Stimulated activated CD4-positive, alpha-beta T cell treated with anti-CD3 and anti-CD28 coated beads, Interleukin-4, amount 100 ng/mL, for 1 hour (primary cell): ENCODE measurements at places on chromosomes 12 and 14.

DNA sequence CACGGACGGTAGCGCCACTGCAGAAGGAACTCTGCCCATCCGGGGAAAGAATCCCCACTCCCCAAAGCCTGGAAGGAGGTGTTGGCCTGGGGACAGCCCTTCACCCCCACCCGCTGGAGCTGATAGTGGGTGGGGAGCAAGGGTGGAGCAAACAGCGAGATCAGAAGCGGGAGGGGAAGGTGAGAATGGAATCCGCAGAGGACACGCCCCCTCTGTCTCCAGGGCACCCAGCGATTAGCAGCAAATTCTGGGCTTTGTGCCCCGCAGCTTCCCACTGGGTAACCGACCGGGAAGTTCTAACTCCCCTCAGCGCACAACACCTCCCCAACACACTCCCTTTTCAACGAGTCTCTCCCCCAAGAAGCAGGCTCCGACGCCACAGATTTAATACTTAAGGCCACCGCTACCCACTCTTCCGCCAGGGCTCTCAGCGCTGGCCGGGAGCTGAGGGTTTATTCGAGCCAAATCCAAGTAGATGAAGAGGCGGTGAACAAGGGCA is 1.4 kb downstream of the SLC25A29 start:
- no peak for DNase-seq

DNA sequence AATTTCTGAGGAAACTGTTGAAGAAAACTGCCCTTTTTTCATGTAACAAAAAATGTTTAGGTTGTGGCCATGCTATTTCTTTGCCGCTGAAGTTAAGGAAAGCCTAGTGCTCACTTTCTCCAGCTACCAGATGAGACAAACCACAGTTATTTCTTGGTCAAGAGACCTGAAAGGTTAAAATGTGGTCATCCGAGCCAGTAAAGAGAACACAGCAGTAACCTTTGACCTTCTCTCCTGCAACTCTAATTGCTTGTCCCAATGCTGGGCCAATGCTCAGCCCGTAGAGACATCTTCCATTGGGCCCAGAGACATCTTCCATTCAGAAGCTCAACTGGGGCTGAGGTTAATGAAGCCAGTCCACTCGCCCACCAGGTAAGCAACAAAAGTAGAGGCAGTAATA is 109.8 kb upstream of the CPSF6 start:
- DNase-seq, result no peak

- no peak for DNase-seq
These were observed 798 bp downstream of the PDZRN4 start for GRCh38 chr12:41188841-41189394.

- no peak for DNase-seq
These were observed 62.4 kb downstream of the MAP4K5 start for GRCh38 chr14:50469982-50470381.

DNA sequence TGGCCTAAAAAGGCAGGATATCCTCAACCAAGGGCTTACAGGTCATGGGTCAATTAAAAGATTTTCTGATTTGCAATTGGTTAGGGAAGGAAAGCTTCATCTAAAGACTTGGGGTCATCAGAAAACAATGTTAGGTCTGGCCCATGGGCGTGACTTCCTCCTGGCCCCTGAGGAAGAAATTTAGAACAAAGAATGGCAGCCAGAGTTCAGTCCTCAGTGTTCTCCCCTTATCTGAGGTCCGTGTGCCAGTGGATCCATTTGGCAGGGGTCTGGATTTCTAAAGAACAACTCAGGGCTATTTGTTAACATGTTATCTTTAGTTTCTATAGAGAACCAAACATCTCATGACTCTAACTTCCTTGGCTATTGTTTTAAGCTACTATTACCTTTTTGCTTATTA is 27.8 kb upstream of the NFYB start:
- no peak for DNase-seq

GRCh38 chr12:92034083-92034482 is 111.6 kb downstream of the BTG1 start:
- no peak for DNase-seq

GRCh38 chr14:76531085-76531484 is 155.1 kb downstream of the ESRRB start:
- DNase-seq, result no peak

DNA sequence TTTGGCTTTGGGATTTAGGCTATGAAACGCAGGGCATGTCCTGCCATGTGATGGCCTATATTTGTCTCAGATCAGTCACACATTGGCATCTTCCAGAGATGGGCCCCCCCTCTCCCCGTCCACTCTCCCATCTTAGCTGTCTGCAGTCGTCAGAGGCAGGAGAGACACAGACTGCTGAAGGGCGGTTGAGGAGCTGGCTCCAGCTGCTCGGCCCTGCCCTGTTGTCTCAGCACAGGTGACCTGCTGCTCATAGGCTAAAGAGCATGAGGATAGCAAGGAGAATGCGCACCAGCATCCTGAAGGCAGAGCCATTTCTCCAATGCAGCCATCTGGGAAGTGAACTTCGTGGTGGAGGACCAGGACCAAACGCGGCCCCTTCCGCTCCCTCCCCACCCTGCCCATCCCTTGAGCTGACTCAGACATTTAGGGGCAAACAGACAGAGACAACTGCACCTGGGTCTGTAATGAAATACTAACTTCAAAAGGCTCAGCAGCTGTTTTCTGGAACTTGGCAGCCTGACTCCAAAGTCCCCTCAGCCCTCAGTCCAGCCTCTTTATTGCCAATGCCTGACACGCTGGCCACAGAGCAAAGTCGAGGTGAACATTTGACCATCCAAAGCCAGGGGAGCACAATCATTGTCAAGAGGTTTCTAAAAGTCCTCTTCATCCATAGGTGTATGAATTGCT is 22.3 kb downstream of the FZD10 start:
- no peak for DNase-seq

DNA sequence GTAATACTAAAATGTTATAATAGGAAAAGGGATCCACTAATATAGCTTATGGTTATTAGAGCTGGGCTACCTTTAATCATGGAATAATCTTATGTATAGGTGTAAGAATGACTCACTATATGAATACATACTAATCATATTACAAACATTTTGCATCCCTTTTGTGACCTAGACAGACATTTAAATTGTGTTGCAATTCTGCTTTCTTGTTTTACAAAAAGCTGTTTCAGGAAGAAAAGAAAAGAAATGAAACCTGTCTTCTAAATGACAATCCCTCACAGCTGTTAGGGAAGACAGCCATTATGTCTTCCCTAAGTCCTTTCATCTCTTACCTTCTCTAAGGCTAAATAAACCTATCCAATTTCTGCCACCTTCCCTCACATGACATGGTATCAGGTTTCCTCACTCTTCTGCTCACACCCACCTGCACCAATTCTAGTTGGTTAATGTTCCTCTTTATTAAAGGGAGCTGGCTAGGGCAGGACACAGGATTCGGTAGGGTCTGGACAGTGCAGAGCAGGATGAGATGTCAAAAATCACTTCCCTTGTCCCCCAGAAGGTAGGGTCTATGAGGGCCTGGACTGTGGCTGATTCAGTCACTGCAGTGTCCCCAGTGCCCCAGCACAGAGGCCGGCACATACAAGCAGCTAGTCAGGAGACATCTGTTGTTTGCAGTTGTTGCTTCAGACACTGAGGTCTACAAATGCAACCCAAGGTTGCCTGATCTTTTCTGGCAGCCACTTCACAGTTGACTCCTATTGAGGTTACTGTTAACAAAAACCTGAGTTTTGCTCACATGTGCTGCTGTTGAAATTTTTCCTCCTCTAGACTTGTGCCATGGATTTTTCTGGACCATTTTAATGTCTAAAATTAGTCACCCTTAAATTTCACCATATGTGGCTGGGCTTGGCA is 3.7 kb downstream of the DHRS7 start:
- DNase-seq, result no peak

DNA sequence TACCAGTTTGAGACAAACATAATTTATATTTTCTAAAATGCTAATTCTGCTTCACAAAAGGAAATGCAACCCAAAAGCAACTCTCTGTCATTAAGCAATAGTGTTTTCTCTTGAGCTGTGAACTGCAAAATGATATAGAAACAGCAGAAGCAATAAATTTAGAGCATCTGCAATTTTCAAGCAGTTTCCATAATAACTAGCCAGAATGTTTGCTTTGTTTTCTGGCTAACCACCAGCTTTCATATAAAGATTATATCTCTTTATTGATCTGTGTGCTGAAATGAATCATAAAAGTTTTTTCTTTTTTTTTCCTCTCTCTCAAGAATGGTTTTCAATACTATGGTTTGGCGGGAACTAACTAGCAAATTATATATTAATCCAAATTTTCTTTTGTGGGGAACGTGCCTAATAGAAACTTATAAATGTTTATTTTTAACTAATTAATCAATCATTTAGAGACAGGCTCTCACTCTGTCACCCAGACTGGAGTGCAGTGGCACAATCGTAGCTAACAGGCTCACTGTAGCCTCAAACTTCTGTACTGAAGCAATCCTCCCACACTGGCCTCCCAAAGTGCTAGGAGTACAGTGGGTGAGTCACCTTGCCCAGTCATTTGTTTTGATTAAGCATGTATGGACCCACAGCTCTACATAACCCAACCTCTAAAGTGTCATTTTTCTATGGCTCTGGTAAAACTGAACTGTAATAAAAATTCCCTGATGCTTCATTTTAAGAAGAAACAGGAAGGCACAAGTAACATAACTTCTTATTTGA is 830.1 kb upstream of the MGAT4C start:
- no peak for DNase-seq

DNA sequence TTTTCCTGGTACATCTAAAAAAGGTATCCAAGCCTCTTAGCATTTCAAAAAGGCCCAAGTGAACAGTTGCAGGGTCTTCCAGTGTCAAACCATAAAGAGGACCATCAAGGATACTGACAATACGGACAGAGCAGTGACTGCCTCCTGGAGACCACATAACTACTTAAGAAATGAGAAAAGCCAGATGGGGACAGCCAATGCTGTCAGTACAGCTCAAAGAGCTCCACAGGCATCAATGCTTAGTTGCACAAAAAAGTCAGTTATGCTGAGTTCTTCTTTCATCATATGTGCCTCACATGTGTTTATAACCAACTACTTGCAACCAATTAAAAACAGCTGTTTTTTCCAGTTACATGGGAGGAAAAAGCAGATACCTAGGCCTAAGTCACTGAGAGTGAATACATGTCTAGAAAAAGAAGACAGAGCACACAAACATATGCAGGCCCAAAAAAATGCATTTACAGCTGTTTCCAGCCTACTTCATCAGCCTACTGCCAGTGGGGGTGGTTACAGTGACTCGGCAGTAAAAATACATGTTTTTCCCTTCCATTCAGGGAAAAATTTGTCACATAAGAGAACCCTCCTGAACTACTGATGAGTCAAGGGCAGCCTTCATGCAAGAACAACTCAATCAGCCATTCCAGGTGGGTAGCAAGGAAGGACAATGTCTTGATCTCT is 84.0 kb downstream of the DCAF5 start:
- DNase-seq, result no peak

DNA sequence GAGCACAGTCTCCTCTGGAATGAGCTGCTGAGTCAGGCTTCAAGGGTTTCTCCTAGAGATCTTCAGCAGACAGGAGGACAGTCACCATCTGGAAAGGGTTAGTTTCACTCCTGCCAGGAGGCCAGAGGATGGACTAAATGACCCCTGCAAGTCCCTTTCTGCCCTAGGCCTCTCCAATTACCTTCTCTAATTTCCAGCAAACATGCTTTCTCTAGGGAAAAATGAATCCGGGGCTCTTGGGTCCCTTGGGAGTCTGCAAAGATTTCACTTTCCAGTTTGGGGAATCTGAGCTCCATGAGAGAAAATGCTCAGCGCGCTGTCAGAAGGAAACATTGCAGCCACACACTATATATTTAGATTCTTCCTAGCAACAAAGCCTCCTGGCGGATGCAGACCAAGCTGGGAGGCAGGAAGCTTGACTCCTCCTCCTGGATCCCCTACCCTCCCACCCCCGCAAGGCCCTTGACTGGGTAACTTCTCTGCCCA is 184.4 kb upstream of the CCND2 start:
- DNase-seq, result no peak

GRCh38 chr14:96676166-96676565 is 121.0 kb upstream of the VRK1 start:
- no peak for DNase-seq

GRCh38 chr12:5963515-5963914 is 18.5 kb upstream of the ANO2 start:
- no peak for DNase-seq

DNA sequence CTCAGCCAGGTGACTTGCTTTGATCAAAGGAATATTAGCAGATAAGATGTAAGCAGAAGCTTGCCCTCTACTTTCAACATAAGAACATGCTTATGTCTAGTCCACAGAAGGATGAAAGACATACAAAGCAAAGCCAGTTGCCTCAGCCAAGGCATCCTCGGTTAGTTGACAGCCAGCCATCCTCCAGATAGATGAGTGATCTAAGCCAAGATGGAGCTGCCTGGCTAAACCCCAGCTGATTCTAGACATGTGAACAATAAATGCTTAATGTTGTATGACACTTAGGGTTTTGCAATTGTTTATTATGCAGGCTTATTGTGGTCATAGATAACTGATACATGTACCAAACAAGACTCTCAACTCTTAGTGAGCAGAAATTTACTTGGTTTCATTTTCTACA is 157.6 kb upstream of the TMTC2 start:
- DNase-seq, result no peak

DNA sequence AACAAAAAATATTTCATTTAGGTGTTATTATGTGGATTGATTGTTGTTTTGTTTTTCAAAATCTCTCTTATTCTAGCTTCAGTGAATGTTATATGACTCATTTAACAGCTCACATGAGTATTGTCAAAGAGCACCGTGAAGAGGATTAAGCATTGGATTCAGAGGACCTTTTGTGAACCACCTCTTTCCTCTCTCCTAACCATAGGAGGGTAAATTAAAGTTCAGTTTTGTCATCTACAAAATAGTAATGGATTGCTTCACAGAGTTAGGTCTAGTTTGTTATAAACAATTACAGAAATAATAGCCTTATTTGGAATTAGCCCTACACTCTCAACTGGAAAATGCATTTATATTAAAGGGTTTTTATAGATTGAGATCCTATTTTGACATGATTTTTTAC is 962 bp upstream of the KERA start:
- no peak for DNase-seq

DNA sequence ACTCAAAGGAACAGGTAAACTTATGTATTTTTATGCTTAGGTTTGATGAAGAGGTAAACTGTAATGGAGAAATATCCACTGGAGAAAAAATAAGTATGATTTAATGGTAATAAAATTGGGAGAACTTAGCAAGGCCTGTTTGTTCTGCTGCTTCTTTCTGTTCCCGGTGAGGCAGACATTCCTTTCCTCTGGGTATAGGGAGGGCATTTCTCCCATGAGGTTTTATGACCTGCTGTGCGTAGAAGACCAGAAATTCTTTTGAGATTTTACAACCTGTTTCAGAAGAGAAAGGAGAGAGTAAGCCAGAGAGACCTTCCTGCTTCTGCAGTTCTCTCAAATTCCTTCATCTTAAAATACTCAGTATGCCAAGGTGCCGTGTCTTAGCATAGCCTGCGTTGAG is 139.4 kb upstream of the RMST start:
- no peak for DNase-seq

- no peak for DNase-seq
These were observed 56.2 kb upstream of the PTGR2 start for GRCh38 chr14:73795466-73795865.

DNA sequence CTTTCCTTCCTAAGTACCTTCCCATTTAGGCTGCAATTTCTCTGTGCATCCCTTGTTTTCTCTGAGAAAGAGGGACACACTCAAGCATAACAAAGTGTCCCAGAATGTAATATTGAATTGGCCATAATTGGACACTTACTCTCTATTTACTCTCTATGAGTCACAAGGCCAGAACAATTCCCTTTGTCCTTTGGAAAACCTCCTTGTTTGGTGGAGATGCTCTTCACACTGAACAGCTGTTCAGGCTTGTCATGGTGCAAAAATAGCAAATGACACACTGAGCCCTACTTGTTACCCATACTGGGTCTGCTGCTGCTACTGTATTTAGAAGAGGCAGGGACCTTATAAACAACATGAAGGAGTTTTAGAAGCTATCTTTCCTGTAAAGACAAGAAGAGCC is 1590.5 kb upstream of the TMEM132C start:
- no peak for DNase-seq
